ENCODE measurements at places on chromosomes 12 and 14.

DNA sequence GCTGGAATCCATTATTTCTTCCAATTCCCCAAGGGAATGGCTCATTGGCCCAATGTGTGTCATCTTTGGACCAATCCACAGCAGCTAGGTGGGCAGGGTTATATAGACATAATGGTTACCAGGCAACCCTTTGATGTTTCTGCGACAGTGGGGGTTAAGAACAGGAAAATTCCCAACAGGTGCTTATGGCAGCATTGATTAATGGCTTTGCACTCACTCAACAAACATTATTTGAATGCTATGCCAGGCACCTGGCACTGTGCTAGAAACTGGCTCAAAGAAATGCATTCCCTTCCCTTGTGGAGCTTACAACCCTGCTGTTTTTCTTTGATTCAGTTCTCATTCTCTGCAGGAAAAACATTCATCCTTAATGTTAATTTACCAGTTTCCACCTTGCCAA lies 1221.0 kb downstream of the AACS start:
- DNase-seq, result no peak

GRCh38 chr12:19675361-19675760 lies 236.1 kb downstream of the AEBP2 start:
- no peak for DNase-seq

DNA sequence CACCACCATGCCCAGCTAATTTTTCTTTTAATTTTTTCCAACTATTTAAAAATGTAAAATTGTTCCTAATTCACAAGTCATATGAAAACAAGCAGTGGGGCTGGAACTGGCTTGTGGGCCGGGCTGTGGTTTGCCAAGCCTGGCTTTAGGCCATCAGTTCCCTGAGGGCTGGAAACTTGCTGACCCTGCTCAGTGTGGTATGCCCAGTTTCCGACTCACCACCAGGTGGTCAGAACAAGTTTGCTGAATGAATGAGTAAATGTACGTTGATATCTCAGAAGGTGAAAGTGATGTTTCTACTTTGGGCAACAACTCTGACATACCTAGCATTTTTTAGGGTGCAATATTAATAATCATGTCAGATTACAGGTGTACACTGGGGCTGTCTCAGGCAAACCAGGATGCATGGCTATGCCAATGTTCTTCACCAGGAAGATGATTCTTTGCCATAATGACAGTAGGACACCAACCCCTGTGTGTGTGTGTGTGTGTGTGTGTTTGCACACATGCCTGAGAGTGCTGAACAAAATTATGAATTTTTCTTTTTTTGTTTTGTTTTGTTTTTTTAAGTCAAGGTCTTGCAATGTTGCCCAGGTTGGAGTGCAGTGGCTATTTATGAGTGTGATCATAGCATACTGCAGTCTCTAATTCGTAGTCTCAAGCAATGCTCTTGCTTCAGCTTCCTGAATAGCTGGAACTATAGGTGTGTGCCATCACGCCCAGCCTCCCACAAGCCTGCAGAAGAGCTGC lies 106.1 kb downstream of the PTPN11 start:
- peak; percentile 34 for DNase-seq

DNA sequence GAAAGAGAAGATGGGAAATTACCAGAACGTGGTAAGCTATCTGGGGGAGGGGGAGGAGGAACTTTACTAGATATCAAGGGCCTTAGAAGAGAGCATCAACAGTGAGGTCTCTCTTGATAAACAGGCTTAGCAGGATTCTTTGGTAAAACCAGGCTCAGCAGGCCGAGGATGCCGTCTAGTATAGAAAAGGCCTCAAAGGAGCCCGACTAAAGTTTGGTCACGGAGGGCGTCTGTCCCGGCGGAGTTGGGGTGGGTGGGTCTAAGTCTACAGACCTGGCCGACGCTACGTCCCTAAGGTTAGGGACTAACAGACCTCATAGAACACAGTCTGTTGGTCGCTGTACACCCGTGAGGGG lies 538 bp upstream of the TIGAR start:
- DNase-seq, result no peak

DNA sequence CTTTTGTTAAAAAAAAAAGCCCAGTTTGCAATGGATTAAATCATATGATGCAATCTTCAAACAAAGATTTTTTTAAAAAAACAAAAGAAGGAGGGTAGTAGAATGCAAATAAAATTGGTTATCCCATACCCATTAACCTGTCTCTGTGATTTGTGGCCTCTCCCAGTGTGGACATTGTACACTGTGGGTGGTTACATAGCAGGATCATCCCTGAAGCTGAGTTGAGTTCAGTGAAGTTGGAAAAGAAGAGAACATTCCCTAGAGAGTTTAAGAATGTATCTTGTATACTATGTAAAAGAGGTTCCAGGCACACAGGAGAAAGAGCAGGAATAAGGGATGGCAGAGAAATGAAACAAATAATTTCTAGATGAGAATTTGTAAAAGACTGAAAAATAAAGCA lies 142.4 kb upstream of the SLC16A7 start:
- DNase-seq, result no peak

GRCh38 chr14:99287269-99287942 lies 15.4 kb upstream of the BCL11B start:
- no peak for DNase-seq

- DNase-seq, result no peak
These were observed 42.5 kb upstream of the PPP1CC start for GRCh38 chr12:110785240-110785639.

DNA sequence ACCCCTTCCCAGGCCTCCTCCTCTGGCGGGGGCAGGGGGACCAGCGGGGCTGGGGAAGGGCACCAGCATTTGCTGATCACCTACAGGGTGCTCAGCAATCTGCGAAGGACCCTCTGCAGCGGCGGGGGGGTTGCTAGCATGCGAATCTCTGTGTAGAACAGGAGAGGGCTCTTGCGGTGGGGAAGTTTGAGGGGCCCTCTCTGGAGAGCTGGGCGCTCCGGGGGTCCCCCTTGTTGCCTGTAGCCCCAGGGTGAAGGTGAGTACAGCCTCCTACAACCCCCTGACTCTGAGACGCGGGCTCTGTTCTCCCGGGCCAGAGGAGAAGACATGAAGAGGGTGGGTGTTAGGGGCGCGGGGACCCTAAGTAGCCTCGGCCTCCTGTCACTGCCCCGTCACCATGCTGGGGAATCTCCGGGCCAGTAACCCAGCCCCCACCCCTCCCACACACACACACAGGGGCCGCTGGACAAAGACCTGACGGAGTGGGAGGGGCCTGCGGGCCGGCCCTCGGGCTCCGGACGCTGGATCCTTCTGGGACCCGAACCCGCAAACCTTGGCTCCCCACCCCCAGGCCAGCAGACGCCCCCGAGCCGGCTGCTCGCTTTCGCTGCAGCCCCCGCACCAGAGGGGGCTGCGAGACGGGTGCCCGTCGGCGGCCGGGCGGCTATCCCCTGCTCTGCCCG lies 734 bp downstream of the FIGNL2 start:
- DNase-seq, result no peak

DNA sequence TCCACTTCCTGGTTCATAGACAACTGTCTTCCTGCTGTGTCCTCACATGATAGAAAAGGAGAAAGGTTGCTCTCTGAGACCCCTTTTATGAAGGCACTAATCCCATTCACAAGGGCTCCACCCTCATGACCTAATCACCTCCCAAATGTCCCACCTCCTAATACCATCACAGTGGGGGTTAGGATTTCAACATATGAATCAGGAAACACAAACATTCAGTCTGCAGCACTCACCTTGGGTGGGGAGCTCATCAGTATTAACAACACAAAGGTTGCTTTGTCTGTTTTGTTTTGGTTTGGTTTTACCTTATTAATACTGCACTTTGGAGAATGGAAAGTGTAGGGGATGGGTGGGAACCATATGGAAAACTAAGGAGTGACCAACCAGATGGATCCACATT lies 10.5 kb upstream of the SMCO2 start:
- no peak for DNase-seq

DNA sequence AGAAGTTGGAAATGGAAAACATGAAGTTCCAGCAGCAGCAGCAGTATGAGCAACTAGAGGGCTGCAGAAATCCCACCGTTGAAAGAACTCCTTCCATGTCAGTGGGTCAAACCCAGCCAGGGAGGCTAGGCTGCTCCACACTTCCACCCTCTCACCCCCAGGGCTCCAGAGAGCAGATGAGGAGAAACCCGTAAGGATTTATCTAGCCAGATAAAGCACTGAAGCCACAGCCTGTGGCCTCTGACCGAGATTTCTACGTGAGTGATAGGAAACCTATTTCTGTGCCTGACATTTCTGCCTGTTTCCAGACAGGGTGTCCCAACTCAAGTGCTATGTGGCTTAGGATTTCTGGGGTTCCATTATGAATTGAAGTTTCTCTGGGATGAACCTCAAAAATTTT lies 100.0 kb upstream of the EEA1 start:
- DNase-seq, result no peak

- no peak for DNase-seq
These were observed 137.7 kb downstream of the MON2 start for GRCh38 chr12:62604373-62604772.

- DNase-seq, result no peak
These were observed 197.6 kb downstream of the PHETA1 start for GRCh38 chr12:111171345-111171744.

- no peak for DNase-seq
These were observed 89.2 kb upstream of the TMEM263 start for GRCh38 chr12:106866426-106867080.

GRCh38 chr12:9702255-9702654 lies 30.6 kb downstream of the CLECL1 start:
- no peak for DNase-seq

GRCh38 chr12:124457287-124458219 lies 109.9 kb downstream of the NCOR2 start:
- no peak for DNase-seq

GRCh38 chr12:91633734-91634357 lies 451.2 kb upstream of the DCN start:
- DNase-seq, result no peak

DNA sequence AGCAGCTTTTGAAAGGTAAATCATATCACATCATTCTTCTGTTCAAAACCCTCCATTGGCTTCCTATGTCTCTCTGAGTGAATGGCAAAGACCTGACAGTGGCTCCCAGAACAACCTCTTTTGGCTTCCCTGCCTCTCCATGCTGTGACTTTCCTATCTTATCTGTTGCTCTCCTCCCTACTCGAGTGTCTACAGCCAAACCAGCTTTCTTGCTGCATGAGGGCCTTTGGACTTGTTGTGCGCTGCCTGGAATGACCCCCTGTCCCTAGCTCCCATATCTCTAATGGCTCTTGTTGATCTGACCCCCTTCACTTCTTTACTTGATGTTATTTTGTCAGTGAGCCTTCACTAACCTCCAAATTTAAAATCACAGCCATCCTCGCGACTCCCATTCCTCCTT lies 2.5 kb downstream of the SYNE2 start:
- DNase-seq, result no peak

GRCh38 chr12:79886917-79887519 lies 47.9 kb downstream of the PPP1R12A start:
- DNase-seq, result peak; percentile 70

DNA sequence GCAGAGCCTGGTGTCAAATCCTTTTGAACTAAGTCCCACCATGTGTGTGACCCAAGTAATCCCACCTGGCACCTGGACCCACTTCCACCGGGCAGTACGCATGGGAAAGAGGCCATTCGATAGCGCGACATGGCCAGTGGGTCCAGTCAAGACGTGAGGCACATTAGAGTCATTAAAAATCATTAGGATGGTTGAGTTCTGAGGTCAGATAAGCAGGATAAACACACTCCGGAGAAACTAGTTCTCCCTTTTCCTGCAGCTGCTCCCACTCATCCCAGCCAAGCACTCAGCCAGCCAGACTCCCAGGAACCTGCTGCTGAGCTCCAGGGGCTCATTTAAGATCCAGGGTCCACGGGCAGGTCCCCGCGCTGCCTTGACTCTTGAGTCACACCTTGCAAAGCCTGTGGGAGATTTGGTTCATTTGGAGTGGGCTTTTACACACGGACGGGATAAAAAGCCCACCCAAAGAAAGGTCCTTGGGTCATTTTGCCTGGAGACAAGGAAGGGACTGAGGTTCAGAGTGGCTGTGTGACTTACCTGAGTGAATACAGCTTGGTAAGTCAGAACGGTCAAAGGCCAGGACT lies 313.9 kb downstream of the BCL11B start:
- DNase-seq, result no peak

GRCh38 chr14:51677738-51678137 lies 26.0 kb downstream of the FRMD6 start:
- no peak for DNase-seq

DNA sequence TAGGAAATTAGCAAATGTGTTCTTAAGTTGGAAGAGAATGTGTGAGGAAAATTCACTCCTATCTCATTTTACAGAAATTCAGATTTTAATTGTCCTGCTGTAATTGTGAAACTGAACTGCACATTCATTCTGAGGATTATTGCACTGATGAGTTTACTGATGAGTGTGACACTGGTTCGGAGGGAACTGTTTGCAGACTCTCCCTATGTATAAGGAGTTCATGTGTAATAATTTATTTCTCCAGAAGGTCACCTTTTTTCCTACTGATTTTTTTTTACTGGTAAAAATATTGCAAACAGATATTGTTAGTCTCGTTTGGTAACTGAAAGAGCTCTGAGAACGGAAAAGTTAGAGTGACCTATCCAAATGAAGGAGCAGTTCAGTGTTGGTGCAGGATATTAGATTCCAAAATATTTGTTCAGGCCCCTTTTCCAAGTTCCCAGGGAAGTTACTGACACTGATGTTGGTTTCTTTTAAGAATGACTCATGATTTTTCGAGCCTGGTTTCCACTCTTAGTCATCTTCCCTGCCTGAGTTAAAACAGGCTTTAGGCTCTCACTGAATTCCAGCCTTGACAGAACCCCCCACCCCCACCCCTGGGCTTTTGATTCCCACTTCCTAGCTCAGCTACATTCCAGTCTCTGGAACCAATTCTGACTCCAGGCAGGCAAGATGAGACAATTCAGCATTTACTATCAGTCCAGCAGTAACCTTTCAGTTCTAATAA lies 18.4 kb downstream of the ANO6 start:
- DNase-seq, result peak; percentile 94

- no peak for DNase-seq
These were observed 18.8 kb upstream of the LTA4H start for GRCh38 chr12:96054244-96054610.

- DNase-seq, result no peak
These were observed 767 bp upstream of the CRY1 start for GRCh38 chr12:107094183-107094448.

GRCh38 chr14:23441076-23441475 lies 5.6 kb upstream of the MYH7 start:
- no peak for DNase-seq

GRCh38 chr12:75825686-75826085 lies 205.9 kb downstream of the PHLDA1 start:
- DNase-seq, result peak; percentile 64

GRCh38 chr14:78849952-78850351 lies 679.8 kb downstream of the NRXN3 start:
- DNase-seq, result no peak

GRCh38 chr12:119802472-119802871 lies 74.6 kb downstream of the CIT start:
- DNase-seq, result no peak
